ENCODE measurements at places on chromosomes 7 and 10.

DNA sequence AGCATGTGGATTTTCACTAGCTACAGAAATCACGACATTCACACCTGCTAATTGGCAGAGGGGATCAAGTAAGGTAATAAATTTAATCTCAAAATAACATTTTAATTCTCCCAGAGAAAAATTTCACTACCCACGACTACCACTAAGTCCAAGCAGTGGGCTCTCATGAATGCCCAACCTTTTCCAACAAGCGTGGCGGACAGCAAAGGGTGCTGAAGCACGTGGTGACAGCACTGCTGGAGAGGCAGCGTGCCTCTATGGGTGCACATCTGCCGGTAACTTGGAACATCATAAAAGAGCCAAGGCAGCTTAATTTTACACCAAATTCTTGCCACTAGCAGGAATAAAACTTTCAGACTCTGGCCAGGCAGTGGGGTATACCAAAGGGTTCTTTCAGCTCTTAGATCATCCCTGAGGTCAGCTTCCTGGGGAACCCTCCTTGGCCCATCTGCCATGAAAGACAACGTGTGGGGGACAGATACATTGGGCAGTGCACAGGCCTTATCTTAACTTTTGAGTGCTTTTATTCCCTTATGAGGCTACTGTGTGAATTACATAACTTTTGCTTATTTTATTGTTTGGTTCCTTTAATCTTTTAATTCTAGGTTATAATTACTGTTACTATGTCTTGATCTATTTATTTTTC is 206.7 kb upstream of the KCTD7 start:
- DNase-seq = no peak

- no peak for DNase-seq
Observed at GRCh38 chr10:102714621-102715455, at the start of gene SFXN2. Gene SFXN2, plus strand, starts transcription at chr10:102714636. Its CDS starts 12,001 bp downstream, at chr10:102726637.

GRCh38 chr7:5678295-5679047 is 103.0 kb downstream of the RNF216 start:
- DNase-seq = no peak

- DNase-seq = no peak
Observed at GRCh38 chr7:142420554-142421362, 162.9 kb upstream of the PRSS58 start.

DNA sequence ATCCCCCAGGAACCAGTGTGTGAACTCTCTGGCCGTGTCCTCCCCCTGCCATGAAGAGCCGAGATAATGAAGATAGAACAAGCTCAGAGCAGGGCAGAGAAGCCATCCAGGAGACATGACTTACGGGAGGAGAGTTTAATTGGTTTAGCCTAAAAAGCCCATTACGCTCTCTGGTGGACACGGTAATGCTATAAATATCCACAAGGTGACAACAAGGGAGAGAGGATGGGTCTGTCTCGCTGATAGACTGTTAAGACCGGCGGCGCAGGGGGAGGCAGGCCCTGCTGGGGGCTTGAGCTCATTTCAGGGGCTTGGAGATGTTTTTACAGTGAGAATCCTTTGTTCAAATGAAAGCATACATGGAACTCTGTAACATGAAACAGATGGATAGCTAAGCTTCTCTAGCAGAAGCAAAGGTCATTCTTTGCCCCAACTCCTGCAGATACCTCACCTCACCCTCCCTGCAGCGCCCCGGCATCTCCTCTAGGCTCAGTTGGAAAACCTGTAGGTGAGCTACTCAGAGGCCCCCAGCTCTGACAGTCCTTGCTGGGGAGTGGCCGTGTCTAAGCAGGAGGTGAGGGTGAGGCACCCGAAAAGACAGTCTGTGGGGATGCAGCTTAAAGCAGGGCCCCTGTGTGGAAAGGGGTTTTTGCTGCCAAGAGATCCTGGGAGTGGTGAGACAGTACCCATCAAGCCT is 40.8 kb upstream of the LOXL4 start:
- no peak for DNase-seq

- no peak for DNase-seq
Observed at GRCh38 chr7:140003913-140004382, 58.8 kb downstream of the PARP12 start.

DNA sequence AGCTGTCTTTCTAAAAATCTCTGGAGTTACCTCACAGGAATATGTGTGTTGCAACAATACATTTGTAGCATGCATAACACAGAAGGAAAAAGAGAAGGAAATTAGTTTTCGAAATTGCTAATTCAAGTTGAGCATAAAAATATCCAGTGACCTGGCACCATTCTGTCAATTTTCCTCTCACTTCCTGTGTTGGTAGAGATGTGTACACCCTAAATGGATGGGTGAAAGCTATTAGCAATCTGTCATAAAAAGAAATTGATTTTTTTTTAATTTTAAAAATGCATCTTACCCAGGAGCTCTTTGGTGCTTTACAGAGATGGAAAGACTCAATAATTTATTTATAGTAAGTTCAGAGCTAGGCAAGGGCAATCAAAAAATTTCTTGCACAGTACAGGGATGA is 333.3 kb upstream of the TMEM229A start:
- no peak for DNase-seq

- DNase-seq = no peak
Observed at GRCh38 chr10:100744987-100745881, at the start of gene PAX2. Gene PAX2, plus strand, starts transcription at chr10:100745582. Its CDS starts 679 bp downstream, at chr10:100746261.

DNA sequence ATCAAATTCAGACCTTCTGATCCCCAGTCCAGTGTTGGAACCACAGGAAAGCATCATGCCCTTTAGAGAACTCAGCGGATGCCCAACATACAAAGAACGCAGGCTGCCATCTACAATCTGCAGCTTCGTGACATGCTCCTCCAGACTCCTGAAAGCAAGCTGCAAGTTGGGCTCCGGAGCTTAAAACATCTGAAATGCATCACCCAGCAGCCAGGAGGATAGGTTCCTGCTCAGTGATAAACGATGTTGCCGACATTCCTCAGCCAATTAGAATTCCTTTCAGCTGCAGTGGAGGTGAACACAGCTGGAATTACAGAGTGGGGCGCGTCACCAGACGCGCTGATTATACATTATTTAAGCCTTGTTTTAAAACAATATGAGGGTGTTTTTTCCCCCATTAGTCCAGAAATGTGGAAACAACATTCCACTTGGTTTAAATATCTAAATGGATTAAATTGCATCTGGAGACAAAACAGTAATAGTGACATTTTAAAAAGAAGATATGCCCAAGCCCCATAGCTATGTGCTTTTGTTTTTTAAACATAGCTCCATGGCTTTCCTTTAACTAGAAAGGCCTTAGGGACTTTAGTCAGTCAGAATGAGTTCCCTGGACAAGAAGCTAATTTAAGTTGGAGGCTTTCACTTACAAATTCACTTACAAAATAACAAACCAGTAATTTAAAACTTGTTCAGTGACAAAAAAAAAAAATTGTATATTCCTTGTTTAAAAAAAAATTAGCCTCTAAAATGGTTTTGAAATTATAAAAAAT is 6.3 kb downstream of the SMURF1 start:
- DNase-seq = no peak

GRCh38 chr10:18523025-18523424 is 128.4 kb downstream of the NSUN6 start:
- DNase-seq = no peak

GRCh38 chr10:108862676-108863350 is 1060.5 kb downstream of the XPNPEP1 start:
- DNase-seq = no peak

- DNase-seq = no peak
Observed at GRCh38 chr7:55254242-55254595, 110.9 kb upstream of the LANCL2 start.

DNA sequence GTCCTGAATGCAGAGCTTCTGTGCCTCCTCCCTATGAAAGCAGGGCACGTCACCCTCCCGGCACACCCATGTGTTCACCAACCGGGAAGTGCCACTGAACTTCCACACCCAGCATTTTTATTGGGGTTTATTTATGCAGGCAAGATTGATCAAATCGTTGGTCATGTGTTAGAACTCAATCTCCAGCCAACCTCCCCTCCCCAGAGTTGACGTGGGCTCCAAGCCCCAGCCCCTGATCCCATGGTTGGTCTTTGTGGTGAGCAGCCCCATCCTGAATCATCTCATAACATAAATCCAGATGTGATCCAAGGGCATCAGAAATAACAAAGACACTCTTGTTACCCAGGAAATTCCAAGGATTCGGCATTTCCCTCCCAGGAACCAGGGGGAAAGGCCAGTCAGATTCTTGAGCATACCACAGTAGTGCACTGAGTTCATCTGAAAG is 151.2 kb downstream of the TPST1 start:
- no peak for DNase-seq

DNA sequence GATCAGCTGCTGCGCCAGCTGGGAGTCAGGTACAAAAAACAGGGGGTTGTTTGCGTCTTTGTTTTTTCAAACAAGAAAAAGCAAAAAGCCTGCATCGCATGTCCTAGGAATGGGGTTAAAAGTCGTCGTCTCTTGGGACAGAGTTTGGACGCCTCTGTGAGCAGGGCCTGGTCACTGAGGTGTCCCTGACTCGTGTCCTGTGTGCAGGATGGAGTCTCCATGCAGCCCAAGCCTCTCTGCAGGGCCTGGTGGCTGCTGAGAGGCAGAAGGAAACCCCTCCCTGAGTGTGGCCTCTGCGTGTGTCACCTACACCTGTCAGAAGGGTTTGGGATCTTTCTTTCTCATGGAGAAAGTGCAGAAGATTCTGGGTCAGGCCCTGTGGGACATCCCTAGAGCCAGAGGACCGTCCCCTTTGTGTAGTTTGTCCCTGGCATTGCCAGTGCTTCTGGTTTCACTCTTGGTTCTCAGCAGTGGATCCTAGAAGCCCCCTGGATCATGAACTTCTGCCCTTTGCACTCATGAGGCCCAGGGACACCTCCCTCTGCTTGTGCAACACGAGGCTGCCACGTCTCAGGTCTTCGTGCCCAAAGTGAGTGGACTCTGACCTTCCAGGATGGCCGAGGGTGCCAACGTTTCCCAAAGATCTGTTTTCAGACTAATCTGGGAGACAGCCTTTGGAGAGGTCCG is 75.0 kb downstream of the PRKAG2 start:
- DNase-seq = no peak

DNA sequence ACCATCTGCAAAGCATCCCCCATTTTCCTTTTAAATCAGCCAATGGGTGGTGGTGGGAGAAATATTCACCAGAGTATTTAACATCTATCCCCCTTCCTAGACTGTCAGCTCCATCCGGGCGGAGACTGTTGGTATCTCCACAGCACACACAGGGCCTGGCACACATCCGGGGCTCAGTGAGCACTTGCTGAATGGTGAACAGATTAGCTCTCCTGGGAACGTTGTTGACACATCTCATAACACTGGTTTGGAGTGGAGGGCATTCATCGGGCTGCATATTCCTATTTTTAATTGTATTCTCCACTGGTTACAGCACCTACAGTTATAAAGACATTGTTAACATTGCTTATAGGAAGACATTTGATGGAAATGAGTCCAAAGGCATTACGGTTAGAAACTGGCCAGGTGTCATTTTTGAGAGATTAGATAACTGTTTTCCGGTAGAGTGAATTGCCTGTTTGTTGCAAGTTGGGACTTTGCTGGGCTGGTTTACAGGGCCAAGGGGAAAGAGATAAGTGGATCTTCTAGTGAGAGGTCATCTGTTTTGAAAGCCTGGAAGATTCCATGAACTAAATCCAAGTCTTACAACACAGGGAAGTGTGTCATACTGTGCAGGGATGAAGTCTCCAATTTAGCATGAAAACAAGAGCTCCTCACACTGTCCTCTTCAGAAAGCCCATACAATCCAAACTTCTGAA is 101.8 kb downstream of the EGFR start:
- no peak for DNase-seq

DNA sequence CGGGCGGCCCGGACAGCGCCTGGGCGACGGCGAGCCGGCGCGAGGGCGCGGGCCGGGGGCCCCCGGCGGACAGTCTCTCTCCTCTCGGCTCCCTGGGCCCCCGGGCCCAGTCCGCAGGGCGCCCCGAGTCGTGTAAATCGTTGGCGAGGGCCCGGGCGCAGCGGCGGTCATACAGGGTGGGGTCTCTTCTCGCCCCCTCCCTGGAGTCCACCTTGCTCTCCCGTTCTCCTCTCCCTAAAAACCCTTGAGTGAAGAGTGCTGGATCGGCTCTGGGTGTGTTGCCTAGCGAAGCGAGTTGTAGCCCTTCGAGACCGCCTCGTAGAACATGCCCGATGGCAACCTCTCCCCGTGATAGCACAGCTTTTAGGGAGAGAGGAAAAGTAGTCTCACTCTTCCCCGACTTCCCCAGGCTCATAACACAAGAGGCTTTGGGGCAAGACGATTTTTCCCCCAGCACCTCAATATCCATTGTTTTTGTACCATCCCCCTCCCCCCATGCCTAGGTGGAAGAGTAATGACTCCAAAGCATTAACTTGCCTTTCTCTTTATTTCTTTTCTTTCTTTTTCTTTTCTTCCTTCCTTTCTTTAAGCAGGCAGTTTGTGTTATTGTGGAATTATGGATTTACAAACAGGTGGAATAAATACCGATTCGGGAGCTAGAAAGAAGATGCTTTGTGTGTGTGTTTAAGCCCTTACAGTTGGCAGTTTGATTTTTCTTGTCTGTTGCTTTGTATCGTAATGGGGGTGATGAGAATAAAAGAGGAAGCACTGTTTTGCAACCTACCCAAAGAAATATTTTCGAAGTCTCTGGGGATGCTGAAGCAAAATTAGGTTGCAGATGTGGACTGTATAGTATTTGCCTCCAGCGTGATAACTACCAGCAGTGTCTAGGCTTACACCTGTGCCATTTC is 822 bp downstream of the SHOC2 start:
- no peak for DNase-seq

- DNase-seq = no peak
Observed at GRCh38 chr7:107161415-107161814, 7.4 kb upstream of the HBP1 start.

GRCh38 chr7:9608560-9608959 is 1175.2 kb downstream of the NXPH1 start:
- no peak for DNase-seq
